Tibial artery (tissue), 4 donors: ENCODE measurements at places on chromosomes 12 and 14.

GRCh38 chr14:74981833-74982232, 20.9 kb upstream of the EIF2B2 start:
- DNase-seq, result no peak

DNA sequence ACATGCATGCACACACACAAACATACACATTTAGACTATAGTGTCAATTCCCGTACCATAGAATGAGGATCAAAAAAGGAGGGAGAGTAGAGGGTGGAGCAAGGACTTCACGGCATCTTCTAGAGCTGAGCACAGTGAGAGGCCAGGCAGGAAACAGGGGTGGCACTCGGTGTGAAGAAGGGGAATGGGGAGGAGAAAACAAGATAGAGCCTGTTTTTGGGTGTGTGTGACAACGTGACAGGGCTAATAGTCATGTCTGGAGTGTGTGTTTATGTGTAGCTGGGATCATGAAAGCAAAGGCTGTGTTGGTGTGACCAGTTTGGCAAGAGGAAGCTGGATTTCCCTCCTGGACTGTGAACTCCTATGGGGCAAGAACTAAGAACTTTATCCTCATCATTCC, 9.9 kb upstream of the ACVR1B start:
- DNase-seq, result no peak

GRCh38 chr12:57479043-57479375, 657 bp downstream of the ARHGAP9 start:
- no peak for DNase-seq

DNA sequence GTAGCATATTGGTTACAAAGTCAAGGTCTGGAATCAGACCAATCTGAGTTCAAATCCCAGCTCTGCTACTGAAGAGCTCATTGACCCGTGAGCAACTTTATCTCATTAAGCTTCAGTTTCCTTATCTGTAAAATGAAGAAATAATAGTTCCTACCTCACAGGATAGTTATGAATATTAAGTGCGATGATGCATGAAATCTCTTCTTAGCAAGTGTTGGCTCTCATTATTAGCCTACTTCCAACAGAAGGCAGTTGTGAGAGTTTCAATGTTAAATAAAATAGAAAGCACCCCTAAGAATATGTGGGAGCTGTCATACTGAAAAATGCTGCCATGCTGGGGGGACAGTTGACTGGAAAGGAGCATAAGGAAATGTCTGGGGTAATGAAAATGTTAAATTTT, 39.0 kb upstream of the ITPR2 start:
- no peak for DNase-seq

DNA sequence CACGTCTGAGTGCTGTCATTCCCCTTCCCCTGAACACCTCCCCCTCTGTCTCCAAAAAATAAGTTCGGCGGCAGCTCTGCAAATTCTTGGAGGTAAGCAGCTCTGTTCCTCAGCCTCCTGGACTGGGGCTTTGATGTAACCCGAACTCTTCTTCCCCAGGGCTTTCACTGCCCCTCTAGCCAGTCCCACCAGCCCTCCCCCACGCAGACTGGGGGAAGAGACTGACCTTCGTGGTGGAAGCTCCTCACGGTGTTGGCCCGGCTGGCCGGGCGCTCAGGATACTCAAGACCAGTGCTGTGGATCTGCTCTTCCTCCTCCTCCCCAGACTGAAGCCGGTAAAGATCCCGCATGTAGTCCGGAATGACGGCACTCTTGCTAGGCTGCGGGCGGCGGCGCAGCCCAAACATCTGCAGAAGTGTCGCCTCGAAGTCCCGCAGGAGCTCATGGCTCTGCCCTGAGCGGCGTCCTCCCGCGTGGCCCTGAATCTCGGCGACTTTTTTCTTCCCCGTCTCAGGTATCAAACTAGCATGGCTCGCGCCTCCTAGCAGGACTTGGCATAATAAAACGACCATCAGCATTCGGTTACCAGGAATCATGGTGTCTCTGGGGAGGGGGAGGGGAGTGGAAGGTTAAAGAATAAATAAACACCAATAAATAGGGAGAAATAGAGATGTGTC, 4.9 kb downstream of the BMP4 start:
- DNase-seq, result no peak

- no peak for DNase-seq
Measured at GRCh38 chr12:121986489-121987245, 35.0 kb upstream of the BCL7A start.

GRCh38 chr14:77926942-77927341, 127.0 kb downstream of the ADCK1 start:
- DNase-seq, result no peak

GRCh38 chr12:44184499-44185206, 348.8 kb downstream of the TMEM117 start:
- no peak for DNase-seq

GRCh38 chr14:92615451-92615850, 101.9 kb downstream of the RIN3 start:
- no peak for DNase-seq

- DNase-seq, result no peak
Measured at GRCh38 chr12:70928071-70928470, 7.5 kb upstream of the PTPRR start.

DNA sequence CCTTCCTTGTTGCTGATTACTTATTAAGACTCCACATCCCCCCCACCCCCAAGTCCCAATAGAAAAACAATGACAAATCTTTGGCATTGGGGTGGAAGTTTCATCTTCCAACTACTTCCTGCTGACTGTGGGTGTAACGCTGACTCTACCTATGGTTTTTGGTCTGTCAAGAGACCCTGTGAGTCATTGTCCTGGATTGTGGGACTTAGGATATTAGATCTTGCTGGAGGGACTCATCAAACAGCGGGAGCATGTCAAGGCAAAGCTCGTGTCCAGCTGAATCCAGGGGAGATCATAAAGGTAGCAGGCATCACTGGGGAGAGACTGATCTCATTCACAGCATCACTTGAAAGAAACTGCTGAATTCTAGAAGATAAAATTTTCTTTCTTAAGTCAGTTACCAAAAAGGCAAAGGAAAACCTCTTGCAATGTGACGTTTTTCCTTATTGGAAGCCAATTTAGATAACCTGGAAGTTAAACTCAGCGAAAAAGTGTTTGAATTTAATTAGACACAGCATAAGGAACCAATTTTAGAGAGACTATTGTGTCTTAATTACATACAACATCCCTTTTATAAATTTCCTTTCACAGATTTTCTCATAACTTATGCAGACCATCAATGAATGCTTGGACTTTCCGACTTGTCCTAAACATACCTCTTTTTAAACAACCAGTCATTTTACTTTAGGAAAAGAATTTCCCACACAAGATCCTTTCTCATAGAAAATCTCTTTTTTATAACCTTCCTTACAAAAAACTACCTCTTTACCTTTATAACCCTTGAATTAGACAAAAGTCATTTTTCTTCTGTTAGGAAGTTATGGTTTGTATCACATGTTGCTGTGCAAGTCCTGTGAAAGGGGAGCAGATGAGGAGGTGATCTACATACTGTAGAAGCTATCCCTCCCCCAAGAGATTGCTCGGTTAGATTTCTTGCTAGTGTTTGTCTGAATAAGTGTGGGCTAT, 94.6 kb upstream of the SCAF11 start:
- DNase-seq, result no peak

DNA sequence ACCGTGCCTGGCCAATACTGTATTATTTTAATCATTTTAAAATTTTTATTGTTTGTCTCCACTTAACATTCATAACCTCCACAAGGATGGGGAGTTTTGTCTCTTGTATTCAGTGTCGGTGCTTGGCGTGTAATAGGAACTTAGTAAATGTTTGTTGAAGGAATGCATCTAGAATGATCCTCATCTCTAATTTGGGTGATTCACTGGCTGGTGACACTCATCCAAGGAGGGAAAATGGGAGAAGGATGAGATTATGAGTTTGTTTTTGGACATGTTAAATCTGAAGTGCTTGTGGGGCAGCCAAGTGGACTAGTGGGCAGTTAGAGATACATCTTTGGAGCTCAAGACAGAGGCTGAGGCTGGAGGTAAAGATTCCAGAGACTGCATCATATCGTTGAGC, 5.1 kb downstream of the KLC1 start:
- no peak for DNase-seq

DNA sequence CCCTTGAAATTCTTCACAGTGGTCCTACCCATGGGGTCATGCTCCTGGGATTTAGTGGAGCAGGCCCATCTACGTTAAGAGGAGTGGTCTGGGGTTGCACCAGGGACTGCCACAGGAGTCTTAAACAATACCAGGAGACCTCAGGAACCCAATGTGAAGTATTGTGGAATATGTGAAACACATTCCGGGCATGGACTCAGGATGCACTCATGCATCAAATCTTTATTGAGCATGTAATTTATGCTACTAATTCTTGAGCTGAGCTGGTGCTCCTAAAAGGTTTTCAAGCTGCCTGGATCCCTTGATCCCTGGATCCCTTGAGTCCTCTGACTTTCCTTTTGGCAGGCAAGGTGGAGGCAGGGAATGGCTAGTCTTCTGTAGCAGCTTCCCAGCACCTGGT, 8.8 kb downstream of the SERPINA10 start:
- DNase-seq, result no peak

DNA sequence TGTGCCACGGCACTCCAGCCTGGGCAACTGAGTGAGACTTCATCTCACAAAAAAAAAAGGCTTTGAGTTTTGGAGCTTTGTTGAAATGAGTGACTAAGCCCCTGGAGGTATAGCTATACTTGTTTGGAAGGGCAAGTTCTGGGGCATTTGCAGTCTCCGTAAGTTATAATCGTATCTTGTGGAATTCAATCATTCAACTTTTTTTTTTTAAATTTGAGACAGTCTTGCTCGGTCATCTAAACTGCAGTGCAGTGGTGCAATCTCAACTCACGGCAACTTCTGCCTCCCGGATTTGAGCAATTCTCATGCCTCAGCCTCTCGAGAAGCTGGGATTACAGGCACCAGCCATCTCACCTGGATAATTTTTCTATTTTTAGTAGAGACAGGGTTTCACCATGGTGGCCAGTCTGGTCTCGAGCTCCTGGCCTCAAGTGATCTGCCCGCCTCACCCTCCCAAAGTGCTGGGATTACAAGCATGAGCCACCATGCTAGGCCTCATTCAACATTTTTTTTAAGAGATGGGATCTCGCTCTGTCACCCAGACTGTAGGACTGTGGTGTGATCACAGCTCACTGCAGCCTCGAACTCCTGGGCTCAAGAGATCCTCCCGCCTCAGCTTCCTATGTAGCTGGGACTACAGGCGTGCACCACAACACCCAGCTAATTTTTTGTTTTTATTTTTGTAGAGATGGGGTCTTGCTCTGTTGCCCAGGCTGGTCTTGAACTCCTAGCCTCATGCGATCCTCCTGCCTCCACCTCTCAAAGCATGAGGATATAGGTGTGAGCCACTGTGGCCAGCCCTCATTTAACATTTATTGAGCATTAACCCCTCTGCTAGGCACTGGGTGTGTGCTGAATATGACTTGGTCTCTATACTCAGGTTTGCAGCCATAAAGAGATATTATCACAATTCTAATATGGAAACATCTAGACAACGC, 133.7 kb upstream of the MAP1LC3B2 start:
- no peak for DNase-seq

GRCh38 chr14:40436551-40436950, 1004.3 kb upstream of the FBXO33 start:
- no peak for DNase-seq

- no peak for DNase-seq
Measured at GRCh38 chr14:67335781-67336180, 23.8 kb downstream of the ATP6V1D start.

DNA sequence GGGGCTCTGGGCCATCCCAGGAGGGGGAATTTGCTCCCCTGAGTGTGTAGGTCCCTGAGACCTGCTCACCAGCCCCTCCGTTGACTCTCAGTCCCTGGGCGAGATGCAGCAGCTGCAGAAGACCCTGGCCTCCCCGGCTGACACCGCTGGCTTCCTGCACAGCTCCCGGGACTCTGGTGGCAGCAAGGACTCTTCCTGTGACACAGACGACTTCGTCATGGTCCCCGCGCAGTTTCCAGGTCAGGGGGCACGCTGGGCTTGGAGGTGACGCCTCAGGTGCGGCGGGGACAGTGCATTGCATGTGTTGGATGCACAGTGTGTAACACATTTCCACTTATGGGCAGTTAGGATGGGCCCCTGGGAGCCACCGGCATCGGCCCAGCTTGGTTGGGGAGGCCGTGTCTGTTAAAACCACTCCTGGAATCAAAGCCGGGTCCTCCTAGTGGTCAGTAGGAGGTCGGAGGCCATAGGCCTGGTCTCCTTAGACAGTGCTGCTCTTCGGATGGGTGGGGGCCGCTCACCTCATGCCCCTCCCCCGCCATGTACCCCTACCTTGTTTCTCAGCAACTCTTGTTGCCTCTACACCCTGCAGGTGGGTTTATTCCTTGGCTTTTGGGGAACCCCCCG, 17.1 kb upstream of the PUS1 start:
- no peak for DNase-seq

GRCh38 chr14:35215110-35215813, 76.9 kb upstream of the PSMA6 start:
- DNase-seq, result no peak

- DNase-seq, result no peak
Measured at GRCh38 chr12:85278598-85279448, 1.2 kb upstream of the ALX1 start.

GRCh38 chr12:27207615-27208413, 36.3 kb upstream of the STK38L start:
- no peak for DNase-seq

DNA sequence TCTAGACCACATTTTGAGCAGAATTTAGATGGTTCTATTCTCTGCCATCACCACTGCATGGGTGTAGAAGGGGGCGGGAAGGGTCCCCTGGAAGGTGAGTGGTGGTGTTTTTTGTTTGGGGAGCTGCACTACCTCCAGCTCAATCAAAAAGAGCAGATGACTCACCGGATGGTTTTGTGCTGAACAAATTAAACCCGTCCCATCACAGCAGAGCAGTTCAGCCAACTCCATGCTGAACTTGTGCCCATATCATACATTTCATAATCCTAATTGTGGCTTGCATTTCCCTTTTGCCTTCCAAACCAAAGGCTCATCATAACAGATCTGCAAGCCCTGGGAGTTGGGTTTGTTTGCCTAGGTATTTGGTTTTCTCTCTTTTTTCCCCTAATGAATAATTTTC, 53.0 kb upstream of the RPH3A start:
- DNase-seq, result no peak
